Esophagus squamous epithelium (tissue), 5 donors: ENCODE measurements at places on chromosomes 11 and 22.

GRCh38 chr11:93736129-93736528 is 5.2 kb downstream of the TAF1D start:
- DNase-seq: no peak

- DNase-seq: no peak
Observed at GRCh38 chr11:58726737-58727414, 4.9 kb downstream of the GLYAT start.

- DNase-seq: no peak
Observed at GRCh38 chr11:112016088-112016764, 9.0 kb upstream of the DLAT start.

DNA sequence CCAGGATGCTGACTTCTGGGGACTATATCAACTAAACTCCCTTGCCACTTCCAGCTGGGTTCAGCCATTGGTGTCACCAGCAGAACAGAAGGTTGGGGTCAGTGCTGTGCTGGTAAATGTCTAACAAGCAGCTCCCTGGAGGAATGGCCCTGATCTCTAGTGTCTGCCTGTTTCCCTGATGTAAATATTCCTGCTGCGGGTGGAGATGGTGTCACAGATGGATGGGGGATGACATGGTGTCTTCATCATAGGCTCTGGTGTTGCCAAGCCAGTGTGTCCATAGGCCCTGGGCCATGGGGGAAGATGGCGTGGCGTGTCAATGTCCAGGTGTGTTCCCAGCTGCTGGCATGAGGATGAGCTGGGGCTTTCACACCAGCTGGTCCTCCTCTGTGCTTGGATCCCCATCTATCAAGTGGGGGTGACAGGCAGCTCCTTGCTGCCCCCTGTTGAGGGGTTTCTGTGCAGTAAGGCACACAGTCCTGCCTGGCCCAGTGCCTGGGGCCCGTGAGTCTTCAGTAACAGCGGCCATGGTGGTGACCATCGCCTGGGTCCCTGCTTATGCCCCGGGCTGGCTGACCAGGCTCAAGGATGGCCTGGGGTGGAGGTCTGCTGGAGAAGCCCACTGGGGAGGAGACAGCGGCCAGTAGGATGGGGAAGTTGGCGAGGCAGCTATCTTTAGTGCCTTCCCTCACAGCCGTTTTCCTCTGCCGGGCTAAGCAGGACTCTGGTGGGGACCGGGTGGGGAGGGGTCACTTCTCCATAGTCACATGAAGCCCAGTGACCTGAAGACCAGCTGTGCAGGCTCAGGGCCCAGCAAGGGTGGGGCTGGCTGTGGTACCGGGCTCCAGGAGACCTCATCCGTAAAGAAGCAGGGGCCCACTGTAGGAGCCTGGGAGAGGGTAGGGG is 12.7 kb downstream of the RPL3 start:
- DNase-seq: no peak

DNA sequence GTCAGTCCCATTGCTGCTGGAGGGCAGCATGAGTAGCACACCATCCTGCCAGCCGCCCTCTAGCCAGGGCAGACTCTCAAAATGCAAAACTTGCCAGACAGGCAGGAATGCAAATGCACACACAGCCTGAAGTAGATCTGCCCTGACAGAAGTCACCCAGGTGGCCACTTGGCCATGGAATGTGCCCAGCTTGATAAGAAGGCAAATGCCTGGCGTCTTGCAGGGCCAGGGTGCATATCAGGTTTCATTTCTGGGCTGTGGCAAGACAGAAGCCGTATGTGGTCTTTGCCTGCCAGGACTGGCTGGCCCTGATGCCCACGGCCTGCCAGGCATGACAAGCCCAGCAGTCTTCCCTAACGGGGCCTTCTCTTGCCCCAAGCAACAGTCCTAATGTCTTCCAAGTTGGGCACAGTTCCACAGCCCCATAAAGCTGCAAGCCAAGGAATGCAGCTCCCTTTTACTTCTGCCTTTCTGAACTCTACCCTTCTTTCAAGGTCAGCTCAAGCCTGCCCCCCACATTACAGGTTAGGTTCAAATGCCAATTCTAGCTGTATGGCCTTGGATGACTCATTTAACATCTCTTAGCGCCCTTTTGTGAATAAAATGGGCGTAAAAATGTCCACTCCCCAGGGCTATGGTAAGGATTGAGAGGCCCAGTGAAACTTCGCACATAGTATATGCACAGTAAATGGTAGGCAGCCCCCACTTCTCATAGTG is 29.7 kb downstream of the POU2AF3 start:
- DNase-seq: no peak

GRCh38 chr22:35904336-35904692 is 124.3 kb downstream of the RBFOX2 start:
- no peak for DNase-seq

GRCh38 chr11:66126808-66127555 is 56.9 kb downstream of the PACS1 start:
- DNase-seq: no peak
